ENCODE measurements at places on chromosomes 6 and 20.

- DNase-seq, result no peak
Observed at GRCh38 chr6:12343122-12343439, 52.9 kb downstream of the EDN1 start.

GRCh38 chr6:161624111-161624510, 350.2 kb upstream of the AGPAT4 start:
- no peak for DNase-seq

- DNase-seq, result no peak
Observed at GRCh38 chr6:136859430-136859829, 37.0 kb downstream of the PEX7 start.

DNA sequence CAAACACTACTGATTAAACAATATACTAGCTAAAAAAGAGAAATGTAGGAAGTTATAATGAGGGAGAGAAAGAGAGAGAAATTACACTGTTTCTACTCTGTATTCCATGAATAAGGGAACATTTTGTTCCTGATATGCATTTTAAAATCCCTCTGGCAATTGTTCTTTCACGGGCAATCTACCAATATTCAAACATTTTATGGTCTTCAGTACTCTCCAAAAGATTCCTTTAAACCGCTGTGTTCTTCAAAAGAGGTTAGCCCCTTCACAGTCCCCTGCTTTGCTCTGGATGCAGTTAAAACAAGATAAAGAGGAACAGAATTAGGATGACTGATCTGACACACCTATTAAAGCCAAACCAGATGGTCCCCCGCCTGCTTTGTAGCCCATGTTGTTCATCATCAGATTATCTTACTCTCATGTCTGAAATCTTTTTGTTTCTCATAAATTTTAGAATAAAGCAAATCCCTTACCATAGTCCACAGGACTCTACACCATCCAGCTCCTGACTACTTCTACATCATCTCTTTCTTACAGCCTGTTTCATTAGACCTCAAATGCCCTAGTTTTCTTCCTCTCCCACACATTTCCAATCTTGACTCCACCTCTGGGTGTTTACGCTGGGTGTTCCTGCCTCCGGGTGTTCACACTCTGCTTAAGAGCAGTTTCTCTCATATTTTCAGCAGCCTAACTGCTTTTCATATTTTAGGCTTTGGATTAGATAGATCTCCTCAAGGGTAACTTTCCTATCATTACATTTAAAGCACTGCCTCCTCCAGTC, 399.7 kb downstream of the COL12A1 start:
- no peak for DNase-seq

GRCh38 chr20:59966428-59966827, 8.2 kb downstream of the CDH26 start:
- DNase-seq, result no peak

DNA sequence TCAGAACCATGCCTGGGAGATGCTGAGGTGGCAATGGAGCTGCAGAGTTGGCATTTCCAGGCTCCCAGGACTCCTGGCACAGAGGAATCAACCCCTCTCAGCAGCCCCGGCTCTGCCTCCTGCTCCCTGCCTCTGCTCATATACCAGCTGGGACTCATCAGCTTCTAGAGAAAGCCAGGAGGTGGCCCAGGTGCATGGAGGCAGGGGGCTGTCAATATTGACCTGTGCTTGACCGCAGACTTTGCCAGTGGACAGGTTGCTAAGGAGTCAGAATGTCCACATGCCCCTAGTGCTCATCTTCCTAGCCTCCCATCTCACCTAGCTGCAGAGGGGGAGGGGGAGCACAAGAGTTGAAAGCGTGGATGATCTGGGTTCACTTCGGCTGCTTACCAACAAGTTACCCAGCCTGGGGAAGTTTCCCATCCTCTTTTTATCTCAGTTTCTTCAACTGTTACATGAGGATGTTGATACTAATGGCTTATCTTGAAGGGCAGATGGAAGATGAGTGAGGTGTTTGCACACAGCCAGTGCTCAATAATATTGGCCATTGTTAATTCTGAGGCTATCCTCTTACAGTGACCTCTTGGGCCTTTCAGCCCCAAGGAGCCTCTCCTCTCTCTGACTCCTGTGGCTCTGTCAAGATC, 9.2 kb upstream of the SCRT2 start:
- no peak for DNase-seq

DNA sequence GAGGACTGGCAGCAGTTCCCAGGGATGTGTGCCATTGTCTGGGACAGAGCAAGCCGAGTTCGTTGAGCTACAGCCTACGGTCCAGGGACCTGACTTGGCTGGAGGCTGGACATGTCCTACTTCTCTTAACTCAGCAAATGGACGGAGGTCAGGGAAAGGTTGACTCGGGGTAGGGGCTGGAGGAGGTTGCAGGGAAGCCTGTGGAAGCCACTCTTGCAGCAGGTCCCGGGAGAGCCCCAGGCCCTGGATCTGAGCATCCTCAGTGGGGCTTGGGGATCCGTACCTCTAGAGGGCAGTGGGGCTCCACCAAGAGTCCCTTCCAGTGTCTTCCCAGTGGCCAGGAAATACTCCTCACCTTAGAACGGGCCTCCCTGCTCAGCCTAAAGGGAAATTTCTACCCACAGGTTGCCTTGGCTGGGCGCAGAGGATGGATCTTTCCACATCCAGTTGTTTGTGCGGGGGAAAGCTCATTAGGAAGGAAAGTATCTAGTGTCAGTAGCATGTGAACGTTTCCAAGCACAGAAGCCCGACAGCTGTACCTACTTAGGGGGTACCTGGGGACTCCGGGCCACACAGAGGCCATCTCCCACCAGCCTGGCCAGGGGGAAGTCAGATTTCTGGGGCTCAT, 170.2 kb downstream of the NFATC2 start:
- peak; percentile 80 for DNase-seq

DNA sequence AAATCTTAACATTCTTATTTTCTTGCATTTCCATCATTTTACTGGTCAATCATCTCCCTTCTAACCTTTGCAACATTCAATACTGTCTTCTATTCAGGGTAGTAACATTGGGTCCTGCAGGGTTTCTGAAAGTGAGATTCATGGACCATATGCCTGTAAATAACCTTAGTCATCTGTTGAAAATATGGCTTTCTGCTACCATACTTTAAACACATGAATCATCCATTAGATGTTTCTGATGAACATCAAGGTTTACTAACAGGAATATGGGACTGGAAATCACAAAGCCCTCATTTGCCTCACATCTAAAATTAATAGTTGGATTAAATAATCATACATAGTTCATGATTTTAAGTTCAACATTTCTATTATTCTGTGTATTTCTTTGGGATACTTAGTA, 475.9 kb upstream of the MARCKS start:
- no peak for DNase-seq

- no peak for DNase-seq
Observed at GRCh38 chr20:36483919-36484808, 57.2 kb upstream of the MYL9 start.

DNA sequence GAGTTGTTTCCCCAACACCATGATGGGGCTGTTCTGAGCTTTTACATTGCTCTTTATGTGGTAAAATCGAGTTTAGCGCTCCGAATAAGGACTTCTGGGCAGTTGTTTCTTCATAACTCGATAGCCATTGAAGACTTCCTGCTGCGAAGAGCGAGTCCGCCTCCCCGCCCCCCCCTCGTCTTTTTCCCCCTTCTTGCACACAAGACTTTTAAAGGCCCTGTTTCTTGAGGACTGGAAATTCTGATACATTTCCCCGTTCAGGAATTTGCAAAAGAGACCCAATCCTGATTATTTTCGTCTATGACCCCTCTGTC, 1.5 kb upstream of the CITED2 start:
- peak; percentile 65 for DNase-seq

DNA sequence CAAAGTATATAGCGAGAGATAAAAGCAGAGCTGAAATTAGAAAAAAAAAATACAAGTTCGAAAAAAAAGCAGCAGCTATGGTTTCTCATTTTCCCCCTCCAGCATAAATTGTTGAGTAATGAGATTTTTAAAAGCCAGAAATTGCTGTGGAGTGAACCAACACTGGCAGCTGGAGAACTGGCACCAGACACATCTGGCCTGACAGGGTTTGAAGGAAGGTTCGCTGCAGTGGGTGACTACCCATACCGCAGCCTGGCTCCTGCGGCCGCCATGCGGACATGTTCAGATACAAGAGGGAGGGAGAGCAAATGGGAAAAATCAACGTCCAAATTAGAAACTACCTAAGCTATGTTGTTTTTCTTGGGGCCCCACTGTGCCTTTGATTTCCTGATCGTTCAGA, 3.3 kb downstream of the APCDD1L start:
- no peak for DNase-seq

GRCh38 chr6:8075185-8075584, 11.0 kb upstream of the BLOC1S5 start:
- no peak for DNase-seq

DNA sequence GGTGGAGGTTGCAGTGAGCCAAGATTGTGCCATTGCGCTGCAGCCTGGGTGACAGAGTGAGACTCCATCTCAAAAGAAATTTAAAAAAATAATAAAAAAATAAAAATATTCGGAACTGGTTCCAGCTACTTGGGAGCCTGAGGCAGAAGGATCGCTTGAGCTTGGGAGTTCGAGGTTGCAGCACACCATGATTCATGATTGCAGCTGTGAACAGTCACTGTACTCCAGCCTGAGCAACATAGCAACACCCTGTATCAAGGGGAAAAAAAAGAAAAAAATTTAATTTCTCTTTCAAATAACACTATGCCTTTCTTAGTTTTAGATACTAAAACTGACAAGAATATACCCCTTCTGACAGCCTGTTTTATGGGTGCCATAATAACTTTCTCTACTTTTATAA, 10.5 kb downstream of the KDM1B start:
- no peak for DNase-seq

- no peak for DNase-seq
Observed at GRCh38 chr6:36076178-36077063, 48.8 kb downstream of the MAPK14 start.

DNA sequence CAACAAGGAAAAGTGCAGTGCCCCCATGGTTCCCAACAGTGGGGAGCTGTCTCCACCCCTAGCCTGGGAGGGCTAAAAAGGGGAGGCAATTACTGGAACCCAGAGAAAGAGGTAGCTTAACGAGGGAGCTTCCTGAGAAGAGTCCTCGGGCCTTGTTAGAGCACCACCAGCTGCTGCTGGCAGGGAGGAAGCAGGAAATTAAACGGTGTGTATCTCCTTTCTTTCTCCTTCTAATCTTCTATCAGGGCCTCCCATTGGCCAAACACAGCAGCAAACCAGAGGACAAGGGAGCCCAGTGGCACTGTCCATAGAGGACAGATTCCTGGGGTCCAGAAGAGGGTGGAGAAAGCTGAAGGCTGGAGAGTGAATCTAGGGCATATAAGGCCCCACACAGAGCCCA, 7.6 kb upstream of the BTN2A2 start:
- no peak for DNase-seq

DNA sequence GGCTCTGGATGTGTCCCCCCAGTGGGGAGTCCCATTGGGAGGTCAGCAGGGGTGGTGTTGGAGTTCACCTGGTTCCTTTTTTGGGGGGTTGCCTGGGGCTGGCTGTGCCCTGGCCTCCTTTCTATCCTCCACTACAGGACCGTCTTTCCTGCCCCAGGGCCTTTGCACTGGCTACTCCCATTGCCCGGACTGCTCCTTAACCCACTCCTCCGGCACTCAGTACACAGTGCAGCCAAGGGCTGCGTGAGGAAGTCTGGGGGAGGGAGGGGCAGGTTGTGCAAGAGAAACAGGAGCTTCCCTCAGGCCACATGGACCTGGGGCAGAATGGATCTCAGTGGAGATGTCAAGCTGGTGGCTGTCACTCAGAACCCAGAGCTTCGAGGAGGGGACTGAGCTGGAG, 429.3 kb upstream of the SULF2 start:
- no peak for DNase-seq

GRCh38 chr6:23503173-23503572, 622.8 kb upstream of the NRSN1 start:
- DNase-seq, result no peak

- no peak for DNase-seq
Observed at GRCh38 chr6:140661691-140662090, 1287.2 kb upstream of the CITED2 start.

DNA sequence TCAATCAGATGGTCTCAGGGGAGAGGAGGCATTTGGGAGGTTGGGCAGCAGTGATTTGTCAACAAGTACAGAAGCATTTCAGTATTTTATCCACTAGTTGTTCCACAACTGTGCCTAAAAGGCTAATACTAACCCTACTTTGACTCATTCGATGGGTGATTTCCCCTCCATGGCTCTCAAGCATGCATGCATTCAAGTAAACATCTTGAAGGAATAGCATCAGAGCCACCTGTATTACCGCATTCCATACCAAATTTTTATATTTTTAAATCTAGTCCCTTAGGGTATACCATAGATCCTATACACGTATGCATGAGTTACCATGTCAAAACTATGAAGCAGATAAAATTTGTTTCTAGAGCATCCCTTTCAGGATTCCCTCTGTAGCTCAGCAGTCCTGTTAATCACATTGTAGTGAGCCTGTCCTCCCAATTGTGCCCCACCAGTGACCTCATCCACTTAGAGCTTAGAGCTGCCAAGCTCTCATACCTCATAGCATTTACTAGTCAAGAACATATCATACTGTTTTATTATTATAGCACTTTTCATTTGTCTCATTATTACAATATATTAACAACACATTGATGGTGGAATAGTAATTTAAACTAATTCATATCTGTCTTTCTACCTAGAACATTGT, 213.8 kb downstream of the LAMA2 start:
- DNase-seq, result no peak

GRCh38 chr6:144944106-144944505, 659.0 kb downstream of the UTRN start:
- no peak for DNase-seq

GRCh38 chr6:165376100-165376499, 66.7 kb upstream of the C6orf118 start:
- no peak for DNase-seq

DNA sequence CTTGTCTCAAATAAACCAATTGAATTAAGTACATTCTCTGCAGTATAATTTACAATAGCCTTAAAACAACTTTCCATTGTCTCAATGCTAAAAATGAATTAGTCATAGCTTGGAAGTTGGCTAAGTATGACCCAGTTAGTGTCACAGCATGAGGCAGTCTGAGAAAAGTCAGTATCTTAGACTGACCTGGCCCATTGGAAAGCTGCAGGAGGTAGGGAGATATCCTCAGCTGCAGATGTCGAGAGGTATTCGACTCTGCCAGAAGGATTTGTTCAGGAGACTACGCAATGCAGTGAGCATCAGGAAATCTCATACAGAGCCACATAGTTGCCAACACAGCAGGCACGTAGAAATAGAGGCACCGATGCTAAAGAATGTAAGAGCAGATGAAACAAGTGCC, 350.9 kb upstream of the NRSN1 start:
- DNase-seq, result no peak

DNA sequence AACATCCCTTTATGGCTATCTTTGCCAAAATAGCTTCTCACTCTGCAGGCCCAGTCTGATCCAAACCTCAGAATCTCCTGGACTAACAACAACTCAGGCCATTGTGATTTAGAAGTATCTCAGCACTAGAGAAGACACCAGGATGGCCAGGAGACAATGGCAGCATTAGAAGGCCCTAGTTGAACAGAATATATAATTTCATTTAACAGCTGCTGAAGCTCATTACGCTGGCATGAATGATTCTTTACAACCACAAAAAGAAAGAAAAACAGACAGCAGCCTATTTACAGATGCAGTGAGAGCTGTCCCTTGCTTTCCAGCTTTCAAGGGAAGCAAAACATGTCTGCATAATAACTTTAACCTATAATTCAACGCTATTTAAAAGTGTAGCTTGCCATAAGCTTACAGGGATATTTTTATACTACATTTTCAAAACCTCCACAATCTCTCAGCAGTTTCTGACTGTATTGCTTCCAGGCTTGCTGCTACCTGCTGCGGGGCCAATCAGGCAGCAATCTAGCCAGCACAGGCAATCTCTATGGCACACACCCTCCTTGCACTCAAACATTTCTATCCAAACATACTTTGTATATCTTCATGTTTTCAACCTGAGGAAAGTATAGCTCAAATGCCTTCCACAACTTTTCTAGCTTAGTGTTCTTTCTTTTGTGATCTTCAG, 107.3 kb downstream of the OGFRL1 start:
- DNase-seq, result no peak

Measured in Peyer's patch (tissue), 4 donors.